ENCODE measurements at places on chromosomes 16 and 17.

DNA sequence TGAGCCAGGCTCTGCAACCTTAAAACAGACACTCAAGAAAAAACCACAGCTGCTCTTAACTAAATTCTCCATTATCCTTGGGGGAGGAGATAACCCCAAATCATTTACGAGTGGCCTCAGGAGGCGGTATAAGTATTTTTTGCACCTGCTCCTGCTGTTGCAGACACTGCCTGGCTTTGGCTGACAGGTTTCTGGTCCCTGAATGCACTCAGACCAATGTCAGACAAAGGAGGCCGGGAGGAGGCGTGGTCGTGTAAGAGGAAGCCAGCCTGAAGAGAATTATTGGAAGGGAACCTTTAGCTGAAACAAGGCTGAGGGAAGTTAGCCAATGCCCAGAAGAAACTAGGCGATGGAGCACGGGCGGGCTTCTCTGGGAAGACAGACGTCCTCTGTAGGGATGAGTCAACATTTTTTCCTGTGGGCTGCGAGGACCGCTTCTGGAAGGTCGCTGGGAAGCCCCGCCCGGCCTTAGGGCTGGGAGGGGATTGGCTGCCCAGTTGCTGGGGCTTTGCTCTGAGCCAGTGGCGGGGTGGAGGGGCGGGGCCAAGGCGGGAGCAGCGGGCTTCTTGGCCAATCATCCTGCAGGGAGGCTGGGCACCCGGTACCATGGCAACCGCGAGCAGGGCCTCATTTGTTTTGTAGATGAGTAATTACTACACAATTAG lies 82.3 kb downstream of the CCDC182 start:
- peak; percentile 98 for DNase-seq

DNA sequence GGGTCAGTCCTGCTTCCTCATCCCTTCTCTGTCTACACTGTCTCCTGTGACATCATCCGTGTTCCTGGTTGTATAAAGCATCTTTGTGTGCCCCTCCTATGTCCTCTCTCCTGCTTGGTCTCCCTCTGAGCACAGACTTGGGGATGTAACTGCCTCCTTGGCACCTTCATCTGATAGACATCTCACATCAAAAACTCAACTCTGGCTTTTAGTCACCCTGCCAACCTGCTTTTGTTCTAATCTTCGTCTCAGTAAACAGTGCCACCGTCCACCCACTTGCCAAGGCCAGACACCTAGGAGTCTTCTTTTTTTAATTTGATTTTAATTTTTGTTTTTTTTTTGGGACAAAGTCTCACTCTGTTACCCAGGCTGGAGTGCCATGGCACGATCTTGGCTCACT lies 16.9 kb upstream of the KSR1 start:
- no peak for DNase-seq

GRCh38 chr16:71217506-71217905 lies 13.0 kb downstream of the HYDIN start:
- no peak for DNase-seq

DNA sequence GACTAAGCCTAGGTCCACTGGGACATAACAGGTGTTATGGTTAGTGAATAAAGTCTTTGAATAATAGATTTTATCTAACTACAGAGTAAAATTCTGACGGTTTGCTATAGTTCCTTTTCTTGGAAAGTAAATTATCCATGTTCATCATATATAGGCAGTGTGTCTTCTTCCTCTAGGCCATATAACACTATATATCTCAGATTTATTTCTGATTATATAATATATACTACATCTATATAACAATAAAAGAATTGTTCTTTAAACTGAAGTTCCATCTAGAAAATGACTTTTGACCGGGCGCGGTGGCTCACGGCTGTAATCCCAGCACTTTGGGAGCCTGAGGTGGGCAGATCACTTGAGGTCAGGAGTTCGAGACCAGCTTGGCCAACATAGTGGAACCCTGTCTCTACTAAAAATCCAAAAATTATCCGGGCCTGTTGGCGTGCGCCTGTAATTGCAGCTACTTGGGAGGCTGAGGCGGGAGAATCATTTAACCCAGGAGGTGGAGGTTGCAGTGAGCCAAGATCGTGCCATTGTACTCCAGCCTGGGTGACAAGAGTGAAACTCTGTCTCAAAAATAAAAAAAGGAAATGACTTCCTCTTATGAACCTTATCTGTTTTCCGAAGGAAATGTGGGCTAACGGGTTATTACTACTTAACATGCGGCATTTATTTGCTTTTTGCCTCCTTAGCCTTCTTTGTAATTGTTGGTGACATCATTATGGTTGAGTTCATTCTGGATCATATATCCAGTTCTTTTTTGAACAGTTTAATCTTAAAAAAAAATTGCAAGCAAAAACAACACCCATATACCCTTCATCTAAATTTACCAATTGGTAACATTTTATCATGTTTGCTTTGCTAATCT lies 29.2 kb downstream of the NOL11 start:
- no peak for DNase-seq

GRCh38 chr16:2206420-2206779 lies 1.1 kb downstream of the MLST8 start:
- DNase-seq, result no peak

- no peak for DNase-seq
Observed at GRCh38 chr16:27341549-27341948, 27.8 kb downstream of the IL4R start.

GRCh38 chr17:22145605-22146178 lies 453.4 kb downstream of the KCNJ18 start:
- no peak for DNase-seq

DNA sequence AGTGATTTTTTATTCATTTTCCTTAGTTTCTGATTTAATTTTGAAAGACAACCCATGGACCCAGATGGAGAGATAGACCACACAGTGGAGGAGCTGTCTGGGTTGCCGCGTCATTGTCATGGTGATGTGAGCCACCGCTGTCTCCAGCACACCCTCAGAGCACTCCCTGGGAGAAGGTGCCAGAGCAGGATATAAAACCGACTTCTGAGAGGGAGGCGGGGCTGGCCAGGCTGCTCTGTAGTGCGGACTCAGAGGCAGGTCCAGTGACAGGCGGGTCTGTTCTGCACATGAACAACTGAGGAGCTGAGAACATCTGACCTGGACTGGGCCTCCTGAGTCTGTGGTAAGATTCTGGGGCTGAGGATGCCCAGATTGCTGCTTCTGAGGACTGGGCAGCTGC lies 216.3 kb upstream of the NLRP1 start:
- peak; percentile 81 for DNase-seq

DNA sequence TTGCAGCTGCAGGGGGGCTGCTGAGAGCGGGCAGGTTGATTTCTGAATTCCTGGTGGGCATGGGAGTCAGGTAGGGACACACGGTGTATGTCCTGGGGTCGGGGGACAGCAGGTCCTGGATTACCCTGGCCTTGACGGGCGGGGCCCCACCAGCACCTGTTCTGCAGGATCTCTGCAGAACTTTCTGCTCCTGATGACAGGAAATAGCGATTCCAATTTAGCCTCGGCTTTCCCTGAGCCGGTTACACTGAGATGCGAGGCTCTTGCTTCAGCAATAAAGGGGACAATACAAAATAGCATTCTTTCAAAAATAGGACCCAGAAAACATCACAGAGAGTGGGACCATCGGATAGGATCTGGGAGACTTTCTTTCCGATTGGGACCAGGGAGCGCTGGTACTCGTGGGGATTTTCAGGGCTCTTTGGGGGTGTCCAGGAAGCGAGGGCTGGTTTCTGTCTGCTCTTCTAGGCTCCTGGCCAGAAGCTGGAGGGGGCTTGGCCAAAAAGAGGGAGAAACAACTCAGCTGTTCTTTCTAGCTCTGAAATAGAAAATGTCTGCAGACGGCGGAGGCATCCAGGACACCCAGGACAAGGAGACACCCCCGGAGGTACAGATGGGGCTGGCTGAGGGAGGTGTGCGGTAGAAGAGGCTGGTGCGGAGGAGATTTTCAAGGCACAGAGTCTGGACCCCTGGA lies 642 bp downstream of the ZNF205 start:
- no peak for DNase-seq

GRCh38 chr16:72751076-72751475 lies 296.9 kb downstream of the ZFHX3 start:
- no peak for DNase-seq

GRCh38 chr17:61149862-61150362 lies 249.7 kb upstream of the TBX2 start:
- no peak for DNase-seq

- DNase-seq, result no peak
Observed at GRCh38 chr17:36616061-36617029, 15.0 kb downstream of the MRM1 start.

DNA sequence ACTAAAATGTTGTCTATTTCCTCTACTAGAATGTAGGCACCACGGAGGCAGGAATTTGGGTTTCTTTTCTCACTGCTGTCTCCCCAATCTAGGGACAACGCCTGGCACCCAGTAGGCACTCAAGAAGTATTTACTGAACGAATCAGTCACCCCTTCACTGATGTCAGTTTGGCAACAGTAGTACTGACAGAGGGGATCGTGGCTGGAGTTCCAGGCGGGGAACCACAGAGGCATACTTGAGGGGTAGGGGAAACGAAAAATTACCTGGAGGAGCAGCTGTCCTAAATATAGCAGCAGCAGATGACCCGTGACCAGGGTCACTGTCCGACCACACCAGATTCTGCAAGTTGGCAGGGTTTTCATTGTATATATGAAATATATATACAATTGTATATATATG lies 33.3 kb downstream of the TRIM25 start:
- no peak for DNase-seq

DNA sequence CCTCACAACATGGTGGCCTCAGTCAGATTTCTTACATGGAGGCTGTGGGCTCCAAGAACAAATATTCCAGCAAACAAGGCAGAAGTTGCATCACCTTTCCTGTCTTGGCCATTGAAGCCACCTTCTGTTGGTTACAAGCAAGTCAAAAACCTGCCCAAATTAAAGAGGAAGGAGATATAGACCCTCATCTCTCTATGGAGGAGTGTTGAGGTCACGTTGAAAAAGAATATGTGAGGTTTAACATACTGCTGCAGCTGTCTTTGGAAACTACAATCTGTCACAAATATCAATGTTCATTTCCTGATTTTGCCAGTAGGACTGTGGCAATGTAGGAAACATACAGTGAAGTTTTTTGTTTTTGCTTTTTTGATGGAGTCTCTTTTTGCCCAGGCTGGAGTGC lies 211.4 kb downstream of the COPRS start:
- no peak for DNase-seq

DNA sequence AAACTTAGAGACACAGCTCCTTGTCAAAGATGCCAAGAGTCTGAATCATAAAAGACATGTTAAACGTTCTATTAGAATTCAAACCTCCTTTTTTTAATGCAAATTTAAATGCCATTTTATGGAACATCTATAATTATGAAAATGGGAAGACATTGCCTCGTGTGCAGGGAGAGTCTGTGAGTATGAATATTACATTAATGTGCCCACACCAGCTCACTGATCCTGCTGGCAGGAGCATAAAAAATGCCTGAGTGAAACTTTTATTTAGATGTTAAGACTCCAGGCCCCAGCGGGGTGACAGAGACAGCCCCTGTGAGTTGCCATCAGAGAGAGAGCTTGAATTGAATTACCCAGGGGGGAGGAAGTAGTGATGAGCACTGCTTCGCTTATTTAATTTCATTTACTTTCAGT lies 84.8 kb downstream of the SNX11 start:
- DNase-seq, result no peak

DNA sequence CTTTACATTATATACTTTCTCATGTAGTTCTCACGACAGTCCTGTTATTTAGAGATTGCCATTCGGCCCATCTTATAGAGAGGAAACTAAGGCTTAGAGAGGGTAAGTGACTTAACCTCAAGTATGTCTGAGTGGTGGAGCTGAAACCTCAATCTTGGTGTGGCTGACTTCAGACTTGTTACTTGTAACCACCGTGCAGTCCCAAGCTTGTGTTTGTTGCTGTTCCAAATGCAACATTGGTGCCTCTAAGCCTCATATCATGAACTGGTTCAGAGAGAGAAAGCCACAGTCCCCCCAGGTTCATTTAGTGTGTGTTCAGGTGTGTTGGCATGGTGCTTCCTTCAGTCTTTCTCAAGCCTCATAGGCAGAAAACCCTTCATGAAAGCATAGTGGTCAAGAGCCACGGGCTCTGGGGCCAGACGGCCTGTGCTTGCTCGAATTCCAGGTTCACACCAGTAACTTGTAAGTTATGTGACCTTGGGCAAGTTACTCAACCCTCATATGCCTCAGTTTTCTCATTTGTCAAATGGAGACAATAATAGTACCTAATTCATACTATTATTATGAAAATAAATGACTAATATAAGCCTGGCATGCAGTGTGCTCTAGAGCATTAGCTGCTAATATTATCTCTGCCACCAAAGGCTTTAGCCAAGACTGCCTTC lies 39.9 kb downstream of the CDH1 start:
- no peak for DNase-seq
